ENCODE measurements at places on chromosomes 7 and 10.

DNA sequence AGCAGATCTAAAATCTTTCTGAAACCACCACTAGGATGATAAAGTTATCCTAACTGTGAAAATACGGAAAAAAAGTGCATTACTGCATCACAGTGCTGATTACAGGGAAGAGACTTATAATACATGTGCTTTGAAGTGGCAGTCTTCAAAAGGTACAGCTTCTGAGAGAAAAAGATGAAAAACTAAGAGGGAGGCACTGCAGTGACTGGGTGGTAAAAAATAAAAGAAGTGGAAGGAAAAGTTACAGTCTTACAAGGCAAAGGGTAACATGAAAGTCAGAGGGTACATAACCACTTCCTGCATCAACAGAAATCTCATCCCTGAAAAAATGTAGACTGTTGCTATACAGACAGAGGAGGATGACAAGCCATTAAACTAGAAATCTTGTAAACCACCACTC lies 465.3 kb downstream of the ACTR3B start:
- no peak for DNase-seq

GRCh38 chr10:19824381-19825342 lies 8.4 kb downstream of the PLXDC2 start:
- DNase-seq: no peak

- no peak for DNase-seq
These were observed 10.7 kb downstream of the PTF1A start for GRCh38 chr10:23202779-23203178.

- DNase-seq: no peak
These were observed 36.8 kb downstream of the AFAP1L2 start for GRCh38 chr10:114367351-114368056.

GRCh38 chr7:20839987-20840386 lies 53.3 kb upstream of the SP8 start:
- DNase-seq: no peak

GRCh38 chr10:79182781-79183467 lies 114.2 kb downstream of the ZMIZ1 start:
- no peak for DNase-seq
